Colonic mucosa (tissue), 4 donors: ENCODE measurements at places on chromosomes 3 and 15. TPM values are rescaled to one million over a fixed set of nuclear protein-coding genes. Genes with fewer than 3 reads are reported as not detected.

C2CD4A gene
- total RNA-seq: 2.4 TPM

GOLGA8H gene
- total RNA-seq: 0.40 TPM

OXSM gene
- 23.3 TPM for total RNA-seq

TMEM87A gene
- 65.6 TPM for total RNA-seq

CCDC54 gene
- total RNA-seq: not detected

CHRNA5 gene
- total RNA-seq: 10.3 TPM

GP5 gene
- total RNA-seq: not detected

SLCO2A1 gene
- total RNA-seq: 34.8 TPM
